ENCODE measurements at places on chromosomes 7 and 10. TPM values are rescaled to one million over a fixed set of nuclear protein-coding genes. Genes with fewer than 3 reads are reported as not detected.

DNA sequence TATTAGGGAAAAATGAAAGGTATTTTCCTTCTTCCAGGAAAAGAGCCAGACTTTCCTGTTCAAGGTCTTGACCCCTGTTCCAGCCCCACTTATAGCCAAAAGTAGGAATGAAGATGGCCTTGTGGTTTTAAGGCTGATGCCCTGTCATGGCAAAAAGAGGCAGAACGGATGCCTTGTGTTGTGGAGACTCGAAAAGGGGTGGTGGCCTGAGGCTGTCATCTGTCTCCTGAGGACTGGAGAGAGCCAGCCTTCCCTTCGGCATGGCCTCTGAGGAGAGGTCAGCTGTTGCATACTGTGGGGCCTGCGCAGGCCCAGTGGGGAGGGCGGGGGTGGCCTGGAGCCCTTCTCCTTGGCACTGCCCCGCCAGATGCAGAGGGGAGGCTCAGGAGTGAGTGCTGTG is 166.0 kb upstream of the EEPD1 start:
- no peaks in the 10 kb centered on the region for H3K4me1 ChIP-seq
- H3K36me3 ChIP-seq, result no peaks in the 10 kb centered on the region
- H3K27me3 ChIP-seq, result no peaks in the 10 kb centered on the region
- H3K27ac ChIP-seq, result no peak overlapping the region
- DNase-seq, result no peak
- no peak overlapping the region for H3K4me3 ChIP-seq

DNA sequence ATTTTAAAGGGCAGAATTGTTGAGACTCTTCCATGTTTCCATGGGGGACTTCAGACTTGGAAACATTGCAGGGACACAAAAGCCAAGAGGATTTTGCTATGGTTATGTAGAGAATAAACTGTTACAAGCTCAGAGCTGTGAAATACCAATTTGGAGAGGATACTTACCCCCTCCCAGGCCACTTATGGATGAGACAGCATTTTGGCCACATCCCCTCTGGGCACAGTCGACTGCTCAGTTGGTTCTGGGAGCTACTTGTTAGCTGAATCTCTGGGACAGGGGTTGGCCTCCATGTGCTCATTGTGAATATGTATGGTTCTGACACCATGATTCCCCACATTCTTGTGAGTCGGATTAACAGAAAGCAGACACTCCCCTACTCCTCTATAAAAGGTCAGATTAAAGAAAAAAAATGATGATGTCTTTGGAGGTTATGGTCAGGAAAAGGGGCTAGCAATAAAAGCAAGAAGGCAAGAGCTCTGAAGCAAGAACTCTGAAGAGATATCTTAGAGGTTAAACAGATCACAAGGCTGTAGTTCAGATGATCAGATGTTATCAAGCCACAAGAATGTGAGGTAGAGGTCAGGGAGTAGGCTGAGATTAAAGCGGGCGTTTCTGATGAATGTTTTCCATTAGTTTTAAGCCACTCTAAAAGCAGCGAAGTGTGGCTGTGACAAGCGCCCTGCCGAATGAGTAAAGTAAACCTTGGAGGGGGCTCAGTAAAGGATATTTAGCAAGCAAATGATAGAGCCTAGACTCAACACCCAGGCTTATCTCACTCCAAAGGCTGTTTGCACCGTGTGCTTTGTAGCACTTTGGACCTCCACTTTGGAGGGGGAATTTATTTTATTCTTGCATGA is 17.2 kb downstream of the STAMBPL1 start:
- peaks cover 5% of the 10 kb centered on the region for H3K36me3 ChIP-seq
- H3K27ac ChIP-seq, result peak overlapping the region; percentile 58
- H3K27me3 ChIP-seq, result no peaks in the 10 kb centered on the region
- no peak for DNase-seq
- peaks cover 61% of the 10 kb centered on the region for H3K4me1 ChIP-seq

GRCh38 chr10:70617798-70618568 is 15.4 kb upstream of the PRF1 start:
- no peaks in the 10 kb centered on the region for H3K4me1 ChIP-seq
- no peak overlapping the region for H3K4me3 ChIP-seq
- H3K27me3 ChIP-seq, result peaks cover 6% of the 10 kb centered on the region

GRCh38 chr10:73887294-73888039 is 13.1 kb upstream of the CAMK2G start:
- H3K36me3 ChIP-seq, result no peaks in the 10 kb centered on the region
- H3K27me3 ChIP-seq, result no peaks in the 10 kb centered on the region
- H3K27ac ChIP-seq, result no peak overlapping the region

- DNase-seq, result no peak
- no peaks in the 10 kb centered on the region for H3K27me3 ChIP-seq
- no peak overlapping the region for H3K27ac ChIP-seq
- no peak overlapping the region for H3K4me3 ChIP-seq
These were observed 140.8 kb downstream of the DGKB start for GRCh38 chr7:14761510-14762296.

DNA sequence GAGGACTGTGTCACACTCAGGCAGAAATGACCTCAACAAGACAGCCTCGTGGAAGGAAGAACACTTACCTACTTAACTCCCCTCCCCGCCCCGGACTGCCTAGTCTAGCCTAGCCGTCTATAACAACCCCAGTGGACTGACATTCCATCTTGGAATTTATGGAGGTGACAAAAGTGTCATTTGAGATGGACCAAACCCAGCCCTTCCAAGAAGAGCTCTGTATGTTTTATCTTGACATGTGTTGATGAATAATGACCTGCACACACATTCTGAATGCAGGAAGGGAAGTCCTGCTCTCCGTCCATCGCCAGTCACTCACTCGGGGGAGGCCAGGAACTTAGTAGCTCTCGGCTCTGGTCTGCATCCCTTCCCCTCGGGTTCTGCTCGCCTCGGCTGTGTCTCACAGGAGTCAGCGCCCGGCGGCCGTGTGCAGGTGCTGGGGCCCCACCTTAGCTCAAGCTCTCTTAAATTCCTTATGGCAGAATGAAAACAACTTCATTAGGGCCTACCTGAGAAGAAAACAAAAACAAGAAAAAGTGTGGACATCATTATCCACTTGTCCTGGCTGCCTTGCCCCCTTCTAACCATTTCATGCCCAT is 140.9 kb upstream of the NPS start:
- H3K36me3 ChIP-seq, result no peaks in the 10 kb centered on the region
- DNase-seq, result no peak
- H3K4me1 ChIP-seq, result no peaks in the 10 kb centered on the region
- H3K27ac ChIP-seq, result no peak overlapping the region
- no peaks in the 10 kb centered on the region for H3K27me3 ChIP-seq

DNA sequence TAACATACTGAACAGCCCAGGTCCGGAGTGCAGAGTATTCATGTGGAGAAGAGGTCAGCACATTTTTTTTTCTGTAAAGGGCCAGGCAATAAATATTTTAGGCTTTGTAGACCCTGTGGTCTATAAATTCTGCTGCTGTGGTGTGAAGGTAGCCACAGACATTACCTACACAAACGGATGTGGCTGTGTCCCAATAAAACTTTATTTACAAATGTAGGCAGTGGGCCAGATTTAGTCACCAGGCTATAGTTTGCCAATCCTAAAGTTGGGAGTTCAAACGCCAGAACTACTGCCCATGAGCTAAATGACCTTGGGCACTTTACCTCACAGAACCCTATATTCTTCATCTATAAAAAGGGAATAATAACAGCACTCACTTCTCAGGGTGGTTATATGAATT is 13.4 kb downstream of the FAM53B start:
- H3K36me3 ChIP-seq, result peaks cover 11% of the 10 kb centered on the region
- H3K27ac ChIP-seq, result peak overlapping the region; percentile 97
- H3K4me3 ChIP-seq, result peak overlapping the region; percentile 8
- DNase-seq, result no peak
- peaks cover 100% of the 10 kb centered on the region for H3K4me1 ChIP-seq

DNA sequence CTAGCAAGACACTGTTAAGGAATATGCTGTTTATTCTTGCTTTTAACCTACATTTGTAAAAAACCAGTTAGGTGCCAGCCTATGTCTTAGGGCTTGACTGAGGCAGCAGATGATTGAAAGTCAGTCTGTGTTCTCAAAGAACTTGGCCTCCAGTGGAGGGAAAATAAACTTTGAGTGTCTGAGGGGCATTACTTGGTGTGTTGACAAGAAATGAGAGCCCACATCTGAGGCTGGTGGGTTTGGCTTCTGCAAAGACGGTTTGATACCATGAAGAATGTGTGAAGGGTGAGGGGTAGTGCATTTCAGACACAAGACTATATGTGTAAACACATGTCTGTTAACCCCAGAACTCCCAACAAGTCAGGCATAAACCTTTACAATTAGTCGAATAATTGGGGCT is 28.5 kb downstream of the CCSER2 start:
- H3K4me1 ChIP-seq, result peaks cover 25% of the 10 kb centered on the region
- H3K27me3 ChIP-seq, result no peaks in the 10 kb centered on the region
- no peak overlapping the region for H3K4me3 ChIP-seq

DNA sequence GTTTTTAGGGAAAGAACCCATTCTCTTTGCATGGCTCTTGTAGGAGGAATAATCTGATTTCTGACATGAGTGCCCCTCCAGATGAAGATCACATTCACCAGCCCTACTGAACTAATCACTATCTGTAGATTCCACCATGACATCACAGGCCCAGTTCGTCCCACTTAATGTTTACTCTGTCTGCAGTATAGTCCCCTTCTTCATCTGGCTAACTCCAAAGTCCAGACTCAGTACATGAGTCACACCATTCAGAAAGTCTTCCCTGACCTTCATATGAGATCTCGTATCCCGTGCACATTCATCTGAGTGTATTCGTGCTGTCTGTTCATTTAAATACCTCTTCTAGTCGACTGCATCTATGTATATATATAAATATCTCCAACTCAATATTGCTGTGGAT is 366.5 kb upstream of the AKR1E2 start:
- H3K4me1 ChIP-seq, result no peaks in the 10 kb centered on the region
- no peak for DNase-seq
- no peak overlapping the region for H3K27ac ChIP-seq
- no peak overlapping the region for H3K4me3 ChIP-seq
- no peaks in the 10 kb centered on the region for H3K36me3 ChIP-seq

DNA sequence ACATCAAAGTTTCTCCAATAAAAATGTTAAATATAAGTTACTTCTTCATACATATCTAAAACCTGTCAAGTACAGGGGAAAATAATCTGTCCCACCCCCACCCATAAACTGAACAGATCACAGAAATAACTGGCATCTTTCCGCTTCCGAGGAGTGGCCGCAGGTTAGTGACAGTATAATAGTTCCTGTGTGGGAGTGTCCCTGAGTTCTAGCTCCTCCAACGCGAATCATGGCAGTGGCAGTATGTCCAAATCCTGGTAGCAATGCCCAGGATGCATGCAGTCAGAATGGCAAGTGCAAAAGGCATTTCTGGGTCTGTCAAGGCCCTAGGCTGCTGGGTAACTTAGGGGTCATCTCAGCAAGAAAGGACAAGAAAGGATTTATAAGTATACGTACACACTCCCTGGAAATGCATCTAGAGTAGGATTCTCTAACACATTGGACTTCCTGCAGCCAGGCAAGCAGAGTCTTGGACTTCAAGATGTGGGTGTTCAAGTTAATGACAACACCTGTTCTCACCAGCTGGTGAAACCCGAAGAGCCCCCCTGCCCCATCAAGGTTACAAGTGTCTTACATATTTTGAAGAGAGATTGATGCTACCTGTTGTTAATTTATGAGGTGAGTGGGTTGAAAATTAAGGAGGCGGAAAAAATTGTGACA is 94.4 kb upstream of the COL1A2 start:
- H3K4me3 ChIP-seq, result no peak overlapping the region
- H3K4me1 ChIP-seq, result no peaks in the 10 kb centered on the region
- no peaks in the 10 kb centered on the region for H3K36me3 ChIP-seq
- no peaks in the 10 kb centered on the region for H3K27me3 ChIP-seq

GRCh38 chr10:88980247-88980646 is 10.4 kb upstream of the FAS start:
- peaks cover 20% of the 10 kb centered on the region for H3K4me1 ChIP-seq
- no peaks in the 10 kb centered on the region for H3K27me3 ChIP-seq
- no peaks in the 10 kb centered on the region for H3K36me3 ChIP-seq
- H3K4me3 ChIP-seq, result no peak overlapping the region
- no peak overlapping the region for H3K27ac ChIP-seq
- DNase-seq, result no peak

- H3K36me3 ChIP-seq, result peaks cover 5% of the 10 kb centered on the region
- H3K4me3 ChIP-seq, result no peak overlapping the region
- no peaks in the 10 kb centered on the region for H3K27me3 ChIP-seq
These were observed 13.1 kb downstream of the BLVRA start for GRCh38 chr7:43771573-43771972.

- peaks cover 31% of the 10 kb centered on the region for H3K4me1 ChIP-seq
- H3K36me3 ChIP-seq, result no peaks in the 10 kb centered on the region
- peak overlapping the region; percentile 78 for H3K27ac ChIP-seq
- H3K4me3 ChIP-seq, result peak overlapping the region; percentile 95
- no peak for DNase-seq
These were observed 146.3 kb downstream of the GPR85 start for GRCh38 chr7:112940314-112940732.

GRCh38 chr7:54260941-54261371 is 281.2 kb upstream of the VSTM2A start:
- DNase-seq, result no peak
- H3K4me1 ChIP-seq, result no peaks in the 10 kb centered on the region
- H3K27me3 ChIP-seq, result no peaks in the 10 kb centered on the region
- H3K4me3 ChIP-seq, result no peak overlapping the region
- no peak overlapping the region for H3K27ac ChIP-seq

- H3K27ac ChIP-seq, result no peak overlapping the region
- H3K4me3 ChIP-seq, result no peak overlapping the region
- no peak for DNase-seq
- H3K4me1 ChIP-seq, result no peaks in the 10 kb centered on the region
- H3K27me3 ChIP-seq, result no peaks in the 10 kb centered on the region
These were observed 169.2 kb upstream of the LYZL2 start for GRCh38 chr10:30798646-30799185.

- peaks cover 16% of the 10 kb centered on the region for H3K4me1 ChIP-seq
- H3K4me3 ChIP-seq, result peak overlapping the region; percentile 75
- no peak overlapping the region for H3K27ac ChIP-seq
These were observed 40.9 kb upstream of the ZNF32 start for GRCh38 chr10:43689618-43689954.

GRCh38 chr7:105776068-105776790 is 100.2 kb downstream of the ATXN7L1 start:
- no peaks in the 10 kb centered on the region for H3K4me1 ChIP-seq
- H3K27me3 ChIP-seq, result no peaks in the 10 kb centered on the region
- H3K27ac ChIP-seq, result no peak overlapping the region
- no peak overlapping the region for H3K4me3 ChIP-seq
- peaks cover 12% of the 10 kb centered on the region for H3K36me3 ChIP-seq

GRCh38 chr10:75720157-75720556 is 288.7 kb downstream of the LRMDA start:
- no peak overlapping the region for H3K4me3 ChIP-seq
- no peak overlapping the region for H3K27ac ChIP-seq
- H3K4me1 ChIP-seq, result no peaks in the 10 kb centered on the region
- H3K36me3 ChIP-seq, result no peaks in the 10 kb centered on the region

GRCh38 chr10:29132551-29133111 is 156.2 kb upstream of the LYZL1 start:
- H3K4me3 ChIP-seq, result no peak overlapping the region
- no peak for DNase-seq
- H3K36me3 ChIP-seq, result no peaks in the 10 kb centered on the region
- H3K4me1 ChIP-seq, result no peaks in the 10 kb centered on the region

- no peak overlapping the region for H3K27ac ChIP-seq
- H3K4me3 ChIP-seq, result no peak overlapping the region
- H3K4me1 ChIP-seq, result no peaks in the 10 kb centered on the region
- no peak for DNase-seq
- H3K27me3 ChIP-seq, result no peaks in the 10 kb centered on the region
These were observed 79.7 kb upstream of the ITGB1 start for GRCh38 chr10:33037726-33038125.

- H3K36me3 ChIP-seq, result no peaks in the 10 kb centered on the region
- no peak overlapping the region for H3K27ac ChIP-seq
- peaks cover 9% of the 10 kb centered on the region for H3K4me1 ChIP-seq
These were observed 1.3 kb downstream of the CNNM1 start for GRCh38 chr10:99330347-99330924.

Gene CYP26C1
- not detected for polyA plus RNA-seq

Gene NPFFR1
- polyA plus RNA-seq, result not detected

Gene EIF5AL1
- polyA plus RNA-seq, result 0.45 TPM

Gene SKIDA1
- not detected for polyA plus RNA-seq

Gene RBP3
- polyA plus RNA-seq, result not detected
